ENCODE measurements at places on chromosomes 1 and 21.
A peak's percentile ranks its signal among the peaks of the same experiment; 100 is the strongest.

GRCh38 chr1:47180603-47181094, 9.2 kb downstream of the PDZK1IP1 start:
- no peak for DNase-seq

GRCh38 chr1:28370239-28371009, 884 bp downstream of the PHACTR4 start:
- no peak for DNase-seq

DNA sequence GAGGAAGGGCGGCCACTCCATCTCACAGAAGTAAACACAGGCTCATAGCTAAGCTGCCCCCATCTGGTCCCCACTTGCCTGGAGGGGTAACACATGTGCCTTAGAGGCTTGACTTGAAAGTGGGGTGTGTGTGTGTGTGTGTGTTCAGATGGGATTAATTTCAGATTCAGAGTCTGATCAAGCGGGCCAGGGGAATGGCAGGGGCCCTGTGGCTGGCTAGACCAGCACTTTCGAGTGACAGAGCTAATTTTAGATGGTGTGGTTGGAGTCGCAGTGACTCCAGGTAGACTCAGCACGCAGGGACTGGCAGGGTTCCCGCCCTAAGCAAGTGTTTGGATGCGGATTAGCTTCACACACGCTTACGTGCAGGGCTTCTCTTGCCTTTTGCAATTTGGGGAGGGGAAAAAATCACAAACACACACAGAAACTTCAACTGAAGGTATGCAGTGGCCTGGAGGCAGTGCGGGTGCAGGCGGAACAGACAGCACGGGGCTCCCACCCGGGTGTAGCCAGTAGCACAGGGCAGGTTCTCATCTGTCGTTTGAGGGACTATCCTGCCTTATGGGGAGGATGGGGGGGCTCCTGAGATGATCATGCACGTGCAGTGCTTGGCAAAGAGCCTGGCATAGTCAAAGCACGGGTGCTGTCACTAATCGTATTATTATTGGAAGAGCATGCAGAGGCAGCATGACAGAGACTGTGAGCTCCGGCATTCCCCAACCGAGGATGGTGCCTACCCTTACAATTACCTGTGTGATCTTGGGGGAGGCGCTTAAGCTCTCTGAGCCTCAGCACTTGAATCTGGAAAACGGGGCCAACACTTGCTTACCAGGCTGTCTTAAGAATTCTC, 1.3 kb downstream of the EDN2 start:
- DNase-seq = no peak

DNA sequence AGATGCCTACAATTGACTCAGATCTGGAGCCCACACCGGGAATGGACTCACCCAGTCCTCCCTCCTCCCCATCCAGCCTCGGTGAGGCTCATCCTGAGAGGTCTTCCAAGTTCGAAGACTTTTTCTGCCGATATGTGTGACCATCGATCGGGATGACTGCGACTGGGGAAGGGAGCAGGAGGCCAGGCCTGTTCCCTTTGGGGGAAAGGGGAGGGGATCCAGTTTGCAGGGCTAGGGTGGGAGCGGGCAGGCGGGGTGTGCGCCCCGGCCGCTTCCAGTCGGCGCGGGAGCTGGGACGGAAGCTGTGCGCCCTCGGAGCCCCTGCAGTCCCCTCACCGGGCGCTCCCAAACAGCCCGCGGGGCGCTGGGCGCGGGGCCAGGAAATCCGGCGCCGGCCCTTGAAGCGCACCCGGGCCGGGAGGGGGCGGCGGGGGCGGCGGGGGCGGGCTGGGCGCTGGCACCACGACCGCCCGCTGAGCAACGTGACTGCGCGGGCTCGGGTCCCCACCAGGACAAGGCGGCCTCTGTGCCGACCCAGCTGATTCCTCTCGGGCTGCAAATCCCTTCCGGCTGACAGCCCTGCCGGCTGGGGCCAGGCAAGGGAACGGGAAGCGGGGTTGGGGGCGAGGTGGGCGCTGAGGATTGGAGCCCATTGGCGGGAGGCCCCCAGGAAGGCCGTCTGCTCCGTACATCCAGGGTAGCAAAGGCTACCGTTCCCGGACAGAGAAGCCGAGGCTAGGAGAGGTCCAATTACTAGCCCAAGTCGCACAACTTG, 103.9 kb downstream of the EBNA1BP2 start:
- no peak for DNase-seq

GRCh38 chr1:183685112-183685713, 32.1 kb upstream of the APOBEC4 start:
- DNase-seq = peak; percentile 79

DNA sequence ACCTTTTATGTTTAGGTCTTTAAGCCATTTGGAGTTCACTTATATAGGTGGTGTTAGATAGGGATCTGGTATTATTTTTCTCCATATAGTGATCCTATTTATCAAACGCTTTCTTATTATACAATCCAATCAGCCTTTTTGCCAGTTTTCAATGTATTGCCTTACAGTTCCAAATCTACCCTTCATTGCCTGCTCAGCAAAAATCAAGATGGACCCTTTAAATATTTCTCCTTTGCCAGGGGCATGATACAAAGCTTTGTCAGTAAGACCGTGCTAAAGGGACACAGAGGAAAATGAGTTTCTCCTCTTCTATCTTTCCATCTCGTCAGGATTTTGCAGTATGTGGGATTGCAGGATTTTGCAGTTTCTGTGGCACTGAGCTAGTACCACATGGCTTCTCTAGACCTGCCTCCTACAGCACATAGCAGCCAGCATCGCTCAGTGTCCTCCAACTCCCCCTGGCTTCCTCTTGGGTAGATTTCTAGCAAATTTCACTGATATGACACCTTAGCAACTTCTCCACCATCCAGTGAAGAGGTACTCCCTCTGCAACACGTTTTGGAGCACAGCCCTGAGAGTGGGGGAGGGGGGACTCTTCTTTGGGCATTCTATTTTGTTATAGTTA, 22.5 kb upstream of the CAP1 start:
- DNase-seq = no peak

DNA sequence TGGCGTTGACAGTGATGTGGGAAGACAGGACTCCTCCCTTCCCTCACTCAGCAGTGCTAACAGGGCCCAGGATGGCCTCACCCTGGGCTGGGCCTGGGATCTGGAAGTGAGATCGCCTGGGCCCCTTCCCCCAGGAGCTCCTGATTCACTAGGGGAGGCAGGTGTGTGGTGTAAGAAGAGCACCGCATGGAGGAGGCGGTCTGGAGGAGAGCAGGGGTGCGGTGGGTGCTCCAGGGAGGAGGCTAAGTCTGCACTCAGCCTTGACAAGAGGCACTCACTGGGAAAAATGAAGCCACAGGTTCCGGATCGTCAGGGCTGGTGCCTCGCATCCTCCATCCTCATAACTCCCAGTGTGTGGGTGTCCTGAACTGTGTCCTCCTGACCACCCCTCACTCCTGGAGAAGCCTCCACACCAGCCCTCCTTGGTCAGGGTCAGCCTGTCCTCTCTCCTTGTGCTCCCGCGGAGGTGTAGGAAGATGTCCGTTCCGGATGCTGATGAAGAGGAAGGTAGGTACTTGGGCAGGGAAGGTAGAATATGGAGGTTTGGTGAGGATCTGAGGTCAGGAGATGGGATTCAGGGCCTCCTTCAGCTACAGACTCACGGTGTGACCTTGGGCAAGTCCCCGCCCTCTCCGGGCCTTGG, 142.1 kb upstream of the WNT4 start:
- no peak for DNase-seq

DNA sequence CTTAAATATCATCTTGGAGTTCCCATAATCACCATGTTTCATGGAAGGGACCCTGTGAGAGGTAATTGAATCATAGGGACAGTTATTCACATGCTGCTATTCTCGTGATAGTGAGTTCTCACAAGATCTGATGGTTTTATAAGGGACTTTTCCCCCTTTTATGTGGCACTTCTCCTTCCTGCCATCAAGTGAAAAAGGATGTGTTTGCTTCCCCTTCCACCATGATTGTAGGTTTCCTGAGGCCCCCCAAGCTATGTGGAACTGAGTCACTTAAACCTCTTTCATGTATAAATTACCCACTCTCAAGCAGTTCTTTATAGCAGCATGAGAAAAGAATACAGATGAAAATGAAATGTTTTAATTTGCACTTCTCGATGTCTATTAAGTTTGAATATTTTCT, 112.0 kb downstream of the ZNF648 start:
- no peak for DNase-seq

- no peak for DNase-seq
Measured at GRCh38 chr21:46097336-46098293, at the start of gene COL6A2. TSS of gene COL6A2 (plus strand) at chr21:46098112.

DNA sequence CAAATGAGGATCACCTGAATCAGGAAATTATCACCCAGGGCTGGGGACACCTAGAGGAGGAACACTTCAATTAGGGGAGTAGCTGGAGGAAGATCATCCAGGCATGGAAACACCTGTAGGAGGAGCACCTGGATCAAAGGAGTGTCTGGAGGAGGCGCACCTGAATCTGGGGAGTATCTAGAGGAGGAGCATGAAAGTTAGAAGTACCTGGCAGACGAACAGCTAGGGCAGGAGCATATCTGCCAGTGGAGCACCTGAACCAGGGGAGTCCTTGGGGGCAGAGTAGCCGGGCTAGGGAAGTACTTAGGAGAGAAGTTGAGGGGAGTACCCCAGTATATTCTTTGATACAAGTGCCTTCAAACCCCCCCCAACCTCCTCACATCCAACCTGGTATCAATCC, 1.3 kb downstream of the C1orf210 start:
- DNase-seq = no peak

- no peak for DNase-seq
Measured at GRCh38 chr1:110768605-110769004, 93.9 kb upstream of the KCNA3 start.

DNA sequence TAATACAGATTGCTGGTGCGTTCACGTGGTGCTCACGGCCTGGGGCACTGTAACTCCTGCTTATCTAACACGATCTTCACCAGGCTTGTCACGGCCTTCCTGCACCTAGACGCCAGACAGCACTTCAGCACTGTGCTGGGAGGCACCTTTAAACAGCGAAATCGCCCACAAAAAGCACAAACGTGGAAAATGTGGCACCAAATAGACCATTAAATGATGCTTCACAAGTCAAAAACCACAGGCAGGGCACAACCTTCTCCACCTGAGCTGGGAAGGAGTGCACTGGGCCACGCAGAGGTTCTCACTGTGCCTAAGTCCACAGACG, 20.0 kb downstream of the IBA57 start:
- no peak for DNase-seq

- no peak for DNase-seq
Measured at GRCh38 chr1:207058878-207059867, 6.1 kb downstream of the PFKFB2 start.

DNA sequence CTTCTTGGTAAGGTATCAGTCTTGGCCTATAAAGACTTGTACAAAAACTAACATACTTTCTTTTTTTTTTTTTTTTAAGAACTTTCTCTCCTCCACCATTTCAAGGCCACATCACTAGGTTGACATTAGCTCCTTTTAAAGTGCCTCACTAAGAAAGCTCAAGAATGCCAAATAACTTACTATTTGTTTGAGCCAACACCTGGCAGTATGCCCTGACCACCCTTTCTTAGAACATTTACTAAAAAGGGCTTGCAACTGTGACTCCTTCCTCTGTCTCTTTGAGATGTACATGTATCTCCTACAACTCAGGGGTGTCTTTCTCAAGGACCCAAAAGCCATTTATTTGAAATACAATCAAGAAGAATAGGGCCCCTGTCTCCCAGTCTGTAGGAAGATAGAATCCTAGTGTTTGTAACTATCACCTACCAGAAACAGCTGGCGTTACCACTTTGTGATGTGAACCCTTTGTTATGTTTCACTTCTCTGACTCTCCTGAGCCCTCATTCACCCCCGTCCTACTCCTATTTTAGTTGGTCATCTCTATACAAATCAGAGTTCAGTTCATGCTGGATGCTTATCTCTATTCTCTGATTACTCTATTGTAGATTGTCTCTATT, 12.2 kb upstream of the SAMD13 start:
- no peak for DNase-seq

DNA sequence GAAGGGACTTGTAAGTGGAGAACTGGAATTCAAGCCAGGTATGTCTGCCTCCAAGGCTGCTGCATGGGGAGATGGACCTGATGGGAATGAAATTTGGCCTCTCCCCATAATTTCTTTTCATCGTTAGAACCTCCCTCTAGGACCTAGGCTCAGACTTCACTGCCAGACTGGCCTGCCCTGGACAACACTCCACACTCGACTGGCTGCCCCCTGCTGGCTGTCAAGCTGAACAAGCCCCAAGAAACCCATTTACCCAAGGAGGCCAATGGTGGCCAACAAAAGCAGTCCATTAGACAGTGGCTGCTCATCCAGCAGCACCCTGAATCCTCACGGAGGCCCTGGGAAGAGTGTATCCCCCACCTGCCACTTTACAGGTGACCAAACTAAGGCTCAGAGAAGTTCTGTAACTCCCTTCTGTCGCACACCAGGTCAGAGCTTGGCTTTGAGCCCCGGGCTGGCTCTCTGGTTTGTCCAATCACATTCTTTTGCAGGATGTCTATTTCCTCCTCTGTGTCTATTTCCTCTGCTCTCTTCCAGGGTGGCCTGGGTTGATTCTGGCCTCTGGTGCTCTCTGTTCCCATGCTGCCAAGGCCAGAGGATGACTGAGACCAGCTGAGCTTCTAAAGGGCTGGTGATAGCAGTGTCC, 3.8 kb downstream of the RNF186 start:
- DNase-seq = no peak

DNA sequence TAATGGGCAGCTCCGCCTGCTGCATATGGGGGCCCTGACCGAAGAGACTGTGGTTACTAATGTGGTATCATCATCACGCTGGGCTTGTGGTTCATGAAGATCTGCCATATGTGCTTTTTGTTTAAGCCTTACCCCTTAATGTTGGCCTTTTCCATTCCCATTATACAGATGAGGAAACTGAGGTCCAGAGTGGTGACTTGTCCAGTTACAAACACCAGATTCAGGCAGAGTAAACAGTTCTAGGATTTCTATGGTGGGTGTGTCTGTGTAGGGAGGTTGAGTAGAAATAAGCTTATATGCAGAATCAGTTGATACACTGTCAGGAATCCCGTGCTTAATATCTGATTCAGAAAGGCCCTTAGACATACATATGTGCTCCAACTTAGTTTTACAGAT, 691 bp downstream of the UTP11 start:
- DNase-seq = no peak

- DNase-seq = no peak
Measured at GRCh38 chr1:203592156-203592555, 34.5 kb upstream of the ATP2B4 start.

DNA sequence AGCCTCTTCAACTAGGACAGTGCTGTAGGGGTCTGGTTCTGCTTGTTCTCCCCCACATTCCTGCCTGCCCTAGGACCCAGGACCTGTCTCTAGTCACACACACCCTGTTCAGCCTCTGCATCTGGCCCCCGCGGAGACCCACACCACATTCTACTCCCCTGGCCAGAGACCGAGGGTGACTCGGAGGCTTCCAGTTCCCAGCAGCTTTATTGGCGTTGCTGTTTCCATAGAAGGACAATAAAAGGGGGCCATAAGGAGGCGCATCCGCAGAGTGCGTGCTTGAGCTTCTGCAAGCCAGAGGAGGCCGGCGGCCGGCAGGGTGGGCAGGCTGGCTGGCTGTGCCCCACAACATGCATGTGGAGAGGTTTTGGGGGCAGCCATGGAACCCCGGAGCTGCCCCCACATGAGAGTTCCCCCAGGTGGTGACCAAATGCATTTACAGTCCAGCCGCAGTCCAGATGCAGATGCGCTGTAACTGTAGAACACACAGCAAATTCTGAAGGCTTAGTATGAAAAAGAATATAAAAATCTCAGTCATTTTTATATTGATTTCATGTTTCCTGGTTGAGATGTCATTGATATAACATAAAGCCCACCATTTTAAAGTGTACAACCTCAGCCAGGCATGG, 52.4 kb downstream of the PDE9A start:
- no peak for DNase-seq

Data from SK-N-MC (cell line).